ENCODE measurements at places on chromosomes 16 and 17.

DNA sequence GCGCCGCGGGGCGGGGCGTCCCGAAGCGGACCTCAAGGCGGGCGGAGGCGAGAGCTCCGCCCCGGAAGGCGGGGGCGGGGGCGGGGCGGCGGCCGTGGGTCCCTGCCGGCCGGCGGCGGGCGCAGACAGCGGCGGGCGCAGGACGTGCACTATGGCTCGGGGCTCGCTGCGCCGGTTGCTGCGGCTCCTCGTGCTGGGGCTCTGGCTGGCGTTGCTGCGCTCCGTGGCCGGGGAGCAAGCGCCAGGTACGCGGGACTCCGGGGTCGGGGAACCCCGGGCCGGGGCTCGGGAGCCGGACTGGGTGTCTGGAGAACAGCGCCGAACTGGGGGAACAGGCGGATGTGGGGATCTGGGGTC is at the start of gene TNFRSF12A:
Gene TNFRSF12A (plus strand): TSS at position 122 of the 357 bp plus-strand sequence. CDS start 30 bp downstream, at position 152.
- DNase-seq: peak; percentile 93

DNA sequence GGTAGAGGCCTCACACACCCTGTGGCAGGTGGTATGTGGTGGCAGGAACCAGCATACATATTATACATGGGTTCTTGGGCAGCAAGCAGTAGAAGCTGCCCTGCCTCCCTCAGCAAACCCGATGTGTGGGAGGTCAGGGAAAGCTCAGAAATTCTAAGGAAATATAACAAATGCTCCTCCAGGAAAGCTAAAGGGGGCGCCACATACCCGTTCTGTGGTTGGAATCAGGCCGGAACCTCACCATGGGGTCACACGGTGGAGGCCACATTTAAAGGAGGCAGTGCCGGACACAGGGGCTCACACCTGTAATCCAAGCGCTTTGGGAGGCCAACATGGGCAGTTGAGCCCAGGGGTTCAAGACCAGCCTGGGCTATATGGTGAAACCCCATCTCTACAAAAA is 12.4 kb upstream of the KATNB1 start:
- DNase-seq: no peak

DNA sequence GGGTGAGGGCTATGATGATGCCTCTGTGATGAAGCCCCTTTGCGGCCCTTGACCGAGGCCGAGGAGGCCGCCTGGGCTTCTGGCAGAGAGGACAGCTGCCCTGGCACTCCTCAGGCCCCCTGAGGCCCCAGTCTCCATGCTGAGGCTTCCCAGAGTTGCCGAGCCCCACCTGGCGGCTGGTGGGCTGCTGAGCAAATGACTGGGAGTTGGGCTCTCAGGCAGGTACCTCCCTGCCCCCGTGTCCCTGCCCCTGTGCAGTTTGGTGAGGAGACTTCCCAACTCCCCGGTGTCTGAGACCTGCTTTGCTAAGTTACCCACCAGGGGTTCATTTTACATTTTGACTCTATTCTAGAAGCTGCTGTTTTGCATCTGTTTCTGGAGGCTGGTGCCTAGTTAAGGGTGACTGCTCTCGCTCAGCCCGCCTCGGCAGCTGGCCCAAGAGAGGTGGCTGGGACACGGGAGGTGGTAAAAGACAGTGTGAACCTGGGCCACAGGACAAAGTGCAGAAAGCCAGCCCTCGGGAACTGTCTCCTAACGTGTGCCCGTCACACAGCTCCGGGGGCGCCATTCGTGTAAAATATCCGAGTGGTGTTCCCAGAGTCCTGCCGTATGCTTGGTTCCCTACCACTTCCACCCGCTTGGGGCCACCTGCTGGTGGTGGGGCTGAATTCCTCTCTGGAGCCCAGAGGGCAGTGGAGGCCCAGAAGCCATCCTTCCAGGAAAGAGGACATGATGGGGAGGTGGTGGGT is 134.5 kb downstream of the RAB11FIP4 start:
- no peak for DNase-seq

GRCh38 chr17:63113167-63113566 is 147.1 kb downstream of the TANC2 start:
- no peak for DNase-seq

DNA sequence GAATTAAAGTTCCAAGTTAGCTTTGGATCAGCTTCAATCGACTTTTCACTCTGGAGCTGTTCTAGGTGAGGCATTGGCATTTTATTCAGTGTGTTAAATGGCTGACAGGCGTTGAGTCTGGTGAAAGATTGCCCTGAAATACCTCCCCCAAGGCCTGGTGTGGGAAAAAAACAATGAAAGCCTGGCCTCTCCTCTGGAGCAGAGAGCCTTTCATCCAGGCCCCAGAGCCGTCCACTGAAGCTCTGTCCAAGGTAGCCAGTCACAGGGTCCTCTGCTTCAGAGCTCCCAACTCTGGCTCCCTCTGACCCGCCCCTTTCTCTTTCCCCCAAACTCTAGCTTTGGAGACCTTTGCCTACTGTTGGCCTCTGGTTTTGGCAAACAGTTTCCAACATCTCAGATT is 123.6 kb upstream of the CRHR1 start:
- no peak for DNase-seq

DNA sequence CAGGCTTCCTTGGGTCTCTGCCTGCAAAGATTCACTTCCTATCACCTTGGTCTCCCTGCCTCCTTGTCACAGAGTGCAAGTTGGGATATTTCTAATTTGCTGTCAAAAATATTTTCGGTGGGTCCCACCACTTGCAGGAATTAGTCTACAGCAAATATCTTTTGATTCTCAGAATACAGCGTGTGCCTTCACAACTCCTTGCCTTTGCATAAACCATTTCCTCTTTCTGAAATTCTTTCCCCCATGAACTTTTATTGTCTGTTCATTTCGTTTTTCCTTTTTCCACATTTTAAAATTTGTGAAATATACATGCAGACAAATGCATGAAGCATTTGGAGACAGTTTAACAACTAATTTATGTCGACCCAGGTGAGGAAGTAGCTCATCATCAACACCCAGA is 60.0 kb downstream of the HS3ST3B1 start:
- peak; percentile 3 for DNase-seq

- DNase-seq: no peak
Observed at GRCh38 chr17:72514321-72514861, 393.6 kb downstream of the SOX9 start.

DNA sequence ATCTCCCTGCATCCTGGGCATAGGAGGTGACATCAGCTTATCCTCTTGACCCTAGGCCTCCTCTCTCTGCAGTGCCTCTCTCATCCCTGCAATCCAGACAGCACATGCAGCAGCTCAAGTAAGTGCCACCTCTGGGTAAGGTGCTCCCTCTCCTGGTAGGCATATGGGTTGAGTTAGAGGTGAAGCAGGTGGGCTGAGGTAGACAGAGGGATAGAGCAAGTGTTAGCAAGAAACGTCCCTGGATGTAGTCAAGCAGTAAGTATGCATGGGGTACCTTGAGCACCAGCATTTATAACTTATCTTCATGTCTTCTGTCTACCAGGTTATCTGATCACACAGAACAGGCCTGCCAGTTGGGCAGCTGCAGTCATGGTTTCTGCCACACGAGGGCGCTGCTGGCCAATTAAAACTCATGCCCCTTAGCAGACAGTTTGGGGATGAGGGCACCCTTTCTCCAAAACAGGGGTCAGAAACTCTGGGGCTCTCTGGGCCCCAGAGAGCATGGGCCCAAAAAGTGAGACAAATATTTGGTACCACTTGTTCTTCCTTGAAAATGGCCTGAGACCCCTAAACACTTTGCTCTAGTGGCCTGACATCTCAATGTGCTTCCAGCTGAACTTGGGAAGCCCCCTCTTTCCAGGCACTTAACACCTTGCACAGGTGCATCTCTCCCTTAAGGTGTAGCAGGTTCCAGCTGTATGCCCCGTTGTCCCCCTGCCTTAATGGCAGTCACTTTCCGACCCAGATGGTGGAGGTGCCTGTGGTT is 59.8 kb downstream of the NEUROD2 start:
- peak; percentile 83 for DNase-seq

GRCh38 chr17:68993112-68993511 is 37.9 kb upstream of the ABCA8 start:
- no peak for DNase-seq

DNA sequence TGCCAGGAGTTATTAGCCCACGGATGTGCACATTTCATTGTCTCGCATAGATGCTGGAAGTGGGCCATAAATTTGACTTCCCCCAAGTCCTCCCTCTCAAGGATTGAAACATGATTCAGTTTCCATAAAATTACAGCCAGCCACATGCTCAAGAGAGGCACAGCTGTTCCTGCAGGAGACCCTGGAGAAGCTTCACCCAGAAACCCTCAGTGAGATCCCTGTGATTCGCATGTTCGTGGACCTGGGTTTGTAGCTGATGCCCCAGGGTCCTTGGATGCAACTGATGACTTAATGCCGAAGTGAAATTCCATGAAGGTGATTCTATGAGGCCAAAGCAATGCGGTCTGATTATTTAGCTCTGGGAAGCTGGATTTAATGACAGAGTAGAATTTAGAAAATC is 24.7 kb upstream of the AQP8 start:
- no peak for DNase-seq

GRCh38 chr17:50799582-50799981 is 32.3 kb upstream of the ANKRD40CL start:
- DNase-seq: no peak

DNA sequence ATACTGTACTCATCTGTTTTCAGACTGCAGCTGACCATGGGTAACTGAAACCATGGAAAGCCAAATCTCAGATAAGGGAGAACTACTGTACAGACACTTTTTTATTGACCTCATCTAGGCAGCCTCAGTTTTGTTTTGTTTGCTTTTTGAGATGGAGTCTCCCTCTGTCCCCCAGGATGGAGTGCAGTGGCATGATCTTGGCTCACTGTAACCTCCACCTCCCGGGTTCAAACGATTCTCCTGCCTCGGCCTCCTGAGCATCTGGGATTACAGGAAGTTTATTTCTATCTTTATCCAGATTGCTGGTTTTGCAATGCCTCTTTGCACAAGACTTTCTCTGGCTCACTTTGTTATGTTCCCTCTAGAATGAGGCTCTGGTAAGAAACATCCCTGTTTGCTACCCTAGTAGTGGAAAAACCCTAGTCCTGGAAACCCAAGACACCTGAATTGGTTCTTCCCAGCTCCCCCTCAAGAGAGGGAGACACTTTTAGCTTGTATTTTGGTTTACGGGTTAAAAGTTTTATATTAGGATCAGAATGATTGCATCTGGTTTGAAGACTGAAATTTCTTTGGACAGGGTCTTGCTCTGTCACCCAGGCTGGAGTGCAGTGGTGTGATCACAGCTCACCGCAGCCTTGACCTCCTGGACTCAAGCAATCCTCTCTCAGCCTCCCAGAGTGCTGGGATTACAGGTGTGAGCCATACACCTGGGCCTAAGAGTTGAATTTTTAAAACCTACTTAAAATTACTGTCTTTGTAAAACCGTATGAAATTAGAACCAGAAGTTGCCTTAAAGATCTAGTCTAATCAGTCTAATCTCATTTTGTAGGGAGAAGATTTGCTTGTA is 38.9 kb downstream of the ZNF207 start:
- DNase-seq: no peak

- DNase-seq: no peak
Observed at GRCh38 chr17:78255029-78255656, 23.7 kb downstream of the TMEM235 start.

DNA sequence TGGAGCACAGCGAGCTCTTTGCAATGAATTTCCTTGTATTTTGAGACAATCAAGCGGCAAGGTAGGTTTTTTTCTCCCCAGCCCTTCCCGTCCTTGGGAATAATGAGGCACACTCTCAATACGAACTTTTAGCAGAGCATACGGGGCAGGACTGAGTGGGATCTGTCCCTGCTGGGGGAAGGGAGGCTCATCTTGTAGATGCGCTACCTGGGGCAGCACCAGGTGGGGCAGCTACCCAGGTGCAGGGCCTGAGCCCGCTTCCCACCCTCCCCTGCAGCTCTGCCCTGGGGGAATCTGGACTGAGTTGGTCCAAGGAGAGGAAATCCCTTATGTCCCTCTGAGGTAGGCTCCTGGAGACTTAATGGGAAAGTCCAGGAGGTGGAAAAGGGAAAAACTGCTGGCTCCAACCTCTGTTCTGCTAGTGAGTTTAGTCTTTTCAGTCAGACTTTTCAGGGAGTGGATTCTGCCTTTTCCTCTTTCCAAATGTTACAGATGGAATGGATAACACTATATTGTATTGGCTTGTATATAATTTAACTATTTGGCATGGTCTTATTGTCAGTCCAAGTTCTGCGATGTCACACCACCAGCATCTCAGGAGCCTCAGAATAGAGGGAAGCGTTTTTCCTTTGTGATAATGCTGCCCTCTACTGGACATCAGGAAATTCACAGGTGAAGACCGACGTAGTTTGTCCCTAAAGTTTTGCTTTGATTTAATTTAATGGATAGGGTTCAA is 9.6 kb upstream of the CES1 start:
- no peak for DNase-seq

- no peak for DNase-seq
Observed at GRCh38 chr17:7019367-7019766, 3.5 kb upstream of the BCL6B start.

DNA sequence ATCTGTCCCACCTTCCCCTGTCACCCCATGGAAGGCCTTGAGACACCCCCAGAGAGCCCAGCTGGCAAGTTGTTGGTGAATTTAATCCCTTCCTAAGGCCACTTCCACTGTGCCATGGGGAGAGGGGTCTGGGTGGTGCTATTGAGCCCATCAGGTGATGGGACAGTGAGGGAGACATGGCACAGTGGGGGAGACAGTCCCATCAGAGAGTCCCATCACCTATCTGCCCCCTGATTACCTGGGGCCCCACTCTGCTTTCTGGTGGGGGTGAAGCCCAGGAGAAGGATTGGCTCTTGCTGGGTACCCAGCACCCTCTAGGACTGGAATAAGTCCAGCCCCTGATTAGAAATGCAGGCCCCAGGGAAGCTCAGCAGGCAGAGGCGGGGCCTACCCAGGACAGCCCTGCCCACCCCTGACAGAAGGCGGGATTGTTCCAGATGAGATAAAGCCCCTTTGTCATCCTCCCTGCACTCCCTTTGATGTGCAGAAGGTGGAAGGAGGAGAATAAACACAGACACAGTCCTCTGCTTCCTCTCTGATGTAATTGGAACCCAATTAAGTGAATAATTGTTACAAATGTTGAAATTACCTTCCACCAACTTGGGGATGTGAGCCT is 18.9 kb downstream of the TMEM132E start:
- DNase-seq: no peak

DNA sequence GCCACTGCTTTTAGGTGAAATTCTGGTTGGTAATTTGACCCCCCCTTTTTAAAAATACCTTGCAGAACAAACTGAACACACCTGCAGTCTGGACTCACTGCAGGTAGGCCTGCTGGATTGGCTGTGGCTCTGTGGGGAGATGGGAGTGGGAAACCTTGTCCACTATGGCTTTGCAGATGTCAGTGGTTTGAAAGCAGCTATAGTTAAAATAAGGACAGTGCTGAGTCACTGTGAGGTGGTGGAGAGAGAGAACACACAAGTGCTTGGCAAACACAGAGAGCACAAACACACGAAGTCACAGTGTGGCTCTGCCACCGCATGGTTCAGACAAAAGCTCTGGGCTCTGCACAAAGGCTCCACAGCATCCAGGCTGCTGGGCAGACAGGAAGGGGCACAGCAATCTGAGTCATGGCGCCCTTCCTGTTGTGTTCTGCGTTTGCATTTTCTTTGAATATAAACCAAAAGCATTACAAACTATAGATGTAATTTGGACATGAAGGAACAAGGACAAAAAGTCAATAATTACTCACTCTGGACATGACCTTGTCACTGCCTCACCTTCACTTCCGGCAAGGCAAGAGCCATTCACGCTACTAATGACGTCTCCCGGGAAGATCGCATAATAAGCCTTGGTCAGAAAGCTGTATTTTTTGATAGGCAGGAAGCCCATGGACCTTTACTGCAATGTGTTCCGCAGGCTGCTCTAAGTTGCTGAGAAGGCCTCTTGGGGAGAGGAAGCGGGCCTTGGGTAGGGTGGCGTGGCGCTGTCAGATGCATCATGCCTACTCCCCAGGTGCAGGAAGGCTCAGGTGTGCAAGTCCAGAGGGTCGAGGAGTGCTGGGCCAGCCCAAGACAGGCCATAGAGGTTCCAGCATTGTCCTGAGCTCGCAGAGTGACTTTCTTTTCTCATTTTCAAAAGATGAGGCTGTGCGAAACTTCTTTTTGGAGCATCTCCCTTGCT is 60.1 kb upstream of the MED9 start:
- DNase-seq: peak; percentile 74
